ENCODE measurements at places on chromosomes 12 and 14. TPM values are rescaled to one million over a fixed set of nuclear protein-coding genes. Genes with fewer than 3 reads are reported as not detected.

KERA gene
- total RNA-seq = not detected

LAG3 gene
- 7.3 TPM for total RNA-seq

PIK3C2G gene
- 0.16 TPM for total RNA-seq

DACT1 gene
- total RNA-seq = 6.3 TPM

GRCh38 chr12:44848703-44849085, 27.4 kb downstream of the NELL2 start:
- DNase-seq = no peak

DNA sequence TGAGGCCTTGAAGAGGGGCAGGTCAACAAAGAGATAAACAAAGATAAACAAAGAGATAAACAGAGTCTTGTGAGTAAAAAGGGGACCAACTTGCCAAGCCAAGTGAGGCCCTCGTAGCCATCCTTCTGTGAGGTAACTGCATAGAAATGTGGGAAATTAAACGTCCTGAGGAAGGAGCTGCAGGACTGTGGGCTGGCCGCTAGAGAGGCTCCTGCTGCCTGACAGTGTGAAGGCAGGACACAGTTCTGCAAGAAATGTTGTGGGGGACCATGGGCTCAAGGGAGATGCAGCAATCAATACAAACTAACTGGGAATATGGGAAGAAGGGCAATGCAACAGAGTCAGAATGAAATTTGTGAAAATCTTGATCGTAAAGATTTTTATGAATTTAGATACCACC, 91.9 kb downstream of the SLC8A3 start:
- peak; percentile 76 for DNase-seq

DNA sequence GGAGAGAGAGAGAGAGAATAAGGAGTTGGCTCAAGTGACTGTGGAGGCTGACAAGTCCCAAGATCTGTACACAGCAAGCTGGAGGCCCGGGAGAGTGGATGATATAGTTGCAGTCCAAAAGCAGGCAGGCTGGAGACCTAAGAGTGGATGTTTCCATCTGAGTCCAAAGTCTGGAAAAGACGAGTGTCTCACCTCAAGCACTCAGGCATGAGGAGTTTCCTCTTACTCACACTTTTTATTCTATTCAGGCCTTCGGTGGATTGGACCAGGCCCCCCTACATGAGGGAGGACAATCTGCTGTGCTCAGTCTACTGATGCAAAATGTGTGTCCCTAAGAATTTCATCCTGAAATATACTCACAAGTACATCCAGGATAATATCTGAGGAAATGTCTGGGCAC, 484.6 kb downstream of the VRK1 start:
- DNase-seq = no peak

- DNase-seq = no peak
These were observed 50.7 kb downstream of the ZC3H14 start for GRCh38 chr14:88613552-88614010.

DNA sequence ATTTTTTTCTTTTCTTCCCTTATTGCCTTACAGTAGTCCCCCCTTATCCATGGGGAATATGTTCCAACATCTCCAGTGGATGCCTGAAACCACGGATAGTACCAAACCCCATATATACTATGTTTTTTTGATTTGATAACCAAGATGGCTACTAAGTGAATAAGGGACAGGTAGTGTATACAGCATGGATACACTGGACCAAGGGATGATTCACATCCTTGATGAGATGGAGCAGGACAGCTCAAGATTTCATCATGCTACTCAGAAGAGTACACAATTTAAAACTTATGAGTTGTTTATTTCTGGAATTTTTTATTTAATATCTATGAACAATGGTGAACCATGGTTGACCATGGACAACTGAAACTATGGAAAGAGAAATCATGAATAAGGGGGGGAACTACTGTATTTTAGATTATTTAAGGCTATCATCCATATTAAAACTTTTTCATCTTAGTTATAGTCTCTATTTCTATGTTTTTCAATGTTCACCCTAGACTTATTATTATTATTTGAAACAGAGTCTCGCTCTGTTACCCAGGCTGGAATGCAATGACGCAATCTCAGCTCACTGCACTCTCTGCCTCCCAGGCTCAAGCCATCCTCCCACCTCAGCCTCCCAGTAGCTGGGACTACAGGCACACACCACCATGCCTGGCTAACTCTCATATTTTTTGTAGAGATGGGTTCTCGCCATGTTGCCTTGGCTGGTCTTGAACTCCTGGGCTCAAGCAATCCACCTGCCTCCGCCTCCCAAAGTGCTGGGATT, 188.0 kb upstream of the PELI2 start:
- DNase-seq = no peak

GRCh38 chr12:67645601-67646000, 2.9 kb upstream of the DYRK2 start:
- DNase-seq = no peak

GRCh38 chr12:127381043-127381668, 885.8 kb upstream of the TMEM132C start:
- peak; percentile 95 for DNase-seq

- peak; percentile 83 for DNase-seq
These were observed 610 bp downstream of the C14orf132 start for GRCh38 chr14:96039633-96040311.

DNA sequence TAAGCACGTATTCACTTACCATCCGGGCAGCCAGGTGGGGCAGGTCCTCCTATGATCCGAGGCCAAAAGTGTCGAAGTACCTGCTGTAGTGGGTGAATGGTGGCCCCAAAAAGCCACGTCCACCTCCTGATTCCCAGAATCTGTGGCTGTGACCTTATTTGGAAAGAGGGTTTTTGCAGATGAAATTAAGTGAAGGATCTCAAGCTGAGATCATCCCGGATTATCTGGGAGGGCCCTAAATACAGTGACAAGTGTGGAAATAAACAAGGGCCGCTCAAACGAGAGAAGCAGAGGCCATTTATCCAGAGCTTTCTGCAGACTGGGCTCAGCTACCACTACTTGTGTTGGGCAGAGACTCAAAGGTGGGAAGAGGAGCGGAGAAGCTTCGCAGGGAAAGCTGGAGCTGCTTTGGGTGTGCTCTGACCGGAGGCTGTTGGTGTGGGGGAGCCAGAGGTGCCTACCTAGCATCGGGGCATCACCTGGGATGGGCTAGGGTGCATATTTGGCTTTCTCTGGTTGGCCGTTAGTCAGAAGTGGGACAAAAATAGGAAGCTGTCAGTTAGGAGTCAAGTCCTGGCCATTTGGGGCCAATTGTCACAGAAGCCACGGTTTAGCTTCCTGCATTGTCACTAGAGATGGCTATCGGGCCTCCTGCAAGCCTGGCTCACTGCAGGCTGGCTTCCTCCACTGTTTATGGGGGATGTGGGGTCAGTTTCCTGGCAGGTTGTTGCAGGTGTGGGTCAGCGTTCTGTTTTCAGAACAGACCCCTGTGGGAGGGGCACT, 27.8 kb upstream of the DLK1 start:
- no peak for DNase-seq

- DNase-seq = no peak
These were observed 118.3 kb upstream of the SCAF11 start for GRCh38 chr12:46108721-46109120.

- no peak for DNase-seq
These were observed 274.6 kb downstream of the RAD51B start for GRCh38 chr14:68094158-68094557.

- DNase-seq = no peak
These were observed 99.8 kb downstream of the BORCS5 start for GRCh38 chr12:12456637-12457036.

GRCh38 chr14:90658541-90658967, 157.7 kb downstream of the TTC7B start:
- DNase-seq = no peak

DNA sequence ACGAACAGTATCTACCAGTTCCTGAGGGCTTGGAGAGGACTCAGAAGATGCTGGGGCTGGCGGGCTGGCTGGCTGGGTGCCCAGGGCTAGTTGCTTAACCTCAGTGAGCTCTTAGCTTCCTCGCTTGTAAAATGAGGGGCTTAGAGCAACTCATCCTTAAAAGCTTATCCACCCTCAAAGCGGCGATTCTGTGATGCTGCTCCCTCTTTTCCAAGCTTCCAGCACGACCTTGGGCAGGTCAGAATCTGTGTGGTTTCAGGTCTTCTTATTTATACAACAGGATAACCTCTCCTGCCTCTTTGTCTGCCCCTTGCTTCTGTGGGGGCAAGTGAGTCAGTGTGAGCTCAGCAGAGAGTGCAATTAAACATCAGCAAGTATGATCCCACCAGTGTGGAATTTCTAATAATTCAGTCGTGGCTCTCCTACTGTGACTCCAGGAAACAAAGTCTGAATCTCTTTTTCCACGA, 281.8 kb downstream of the KSR2 start:
- DNase-seq = no peak

DNA sequence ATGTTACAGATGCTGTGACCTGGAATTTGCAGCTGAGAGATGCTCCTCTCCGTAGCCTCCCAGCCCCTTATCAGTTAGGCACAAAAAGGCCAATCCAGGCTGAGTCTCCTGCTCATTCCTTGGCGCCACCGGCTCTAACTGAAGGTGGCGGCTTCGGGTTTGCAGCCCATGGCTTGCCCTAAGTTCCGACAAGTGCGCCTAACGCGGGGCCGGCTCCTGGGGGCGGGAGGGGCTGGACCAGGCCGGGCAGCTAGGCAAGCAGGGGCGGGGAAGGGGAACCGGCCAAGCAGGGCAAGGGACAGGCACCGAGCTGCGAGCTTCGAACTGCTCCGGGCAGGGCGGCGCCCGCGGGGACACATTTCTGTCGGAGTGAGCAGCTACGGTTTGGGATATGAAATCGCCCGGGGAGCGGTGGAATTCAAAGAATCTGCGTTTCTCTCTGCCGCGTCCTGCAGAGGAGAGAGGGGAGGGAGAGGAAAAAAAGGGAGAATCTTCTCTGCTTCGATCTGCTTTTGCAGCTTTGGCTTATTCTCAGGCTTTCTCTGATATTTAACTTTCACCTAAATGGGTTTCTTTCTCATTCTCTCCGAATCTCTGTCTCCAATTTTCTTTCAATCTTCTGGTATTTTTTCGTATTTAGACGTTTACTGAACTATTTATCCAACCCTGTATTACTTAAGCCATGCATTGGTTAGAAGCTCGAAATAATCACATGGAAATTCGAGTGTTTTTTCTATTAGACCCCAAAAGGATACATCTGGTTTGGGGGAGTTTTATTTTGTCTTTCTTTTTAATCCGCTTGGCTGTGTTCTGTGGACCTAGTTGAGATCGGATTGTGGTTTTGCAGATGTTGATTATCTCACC, 1.6 kb upstream of the HOXC12 start:
- DNase-seq = peak; percentile 90

DNA sequence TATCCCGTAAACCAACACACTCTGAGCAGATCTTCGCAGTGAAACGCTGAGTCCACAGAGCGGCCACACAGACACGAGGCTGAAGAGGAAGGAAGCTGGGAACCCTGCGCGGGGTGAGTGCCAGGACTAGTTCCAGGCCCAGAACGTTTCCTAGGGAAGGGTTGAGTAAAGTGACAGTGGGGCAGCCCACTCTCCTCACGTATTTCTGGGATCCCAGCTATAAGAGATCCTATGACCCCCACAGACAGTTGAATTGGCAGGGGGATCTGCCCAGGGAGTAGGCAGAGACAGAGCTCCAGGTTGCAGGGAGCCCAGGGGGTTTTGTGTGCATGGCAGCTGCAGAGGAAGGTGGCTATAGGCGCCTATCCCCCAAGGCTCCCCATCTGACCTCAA, 51.1 kb downstream of the GTF2A1 start:
- DNase-seq = no peak

DNA sequence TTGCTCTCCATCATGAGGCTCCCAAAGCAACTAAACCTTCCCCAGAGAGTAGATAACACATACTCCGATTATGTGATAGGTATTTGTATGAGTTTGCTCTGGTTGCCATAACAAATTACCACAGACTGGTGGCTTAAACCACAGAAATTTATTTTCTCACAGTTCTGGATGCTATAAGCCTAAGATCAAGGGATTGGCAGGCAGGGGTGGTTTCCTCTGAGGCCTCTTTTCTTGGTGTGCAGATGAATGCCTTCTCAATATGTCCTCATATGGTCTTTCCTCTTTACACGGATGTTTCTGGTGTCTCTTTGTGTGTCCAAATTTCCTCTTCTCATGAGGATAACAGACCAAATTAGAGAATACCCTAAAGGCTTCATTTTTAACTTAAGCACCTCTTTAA, 285.8 kb upstream of the GRIP1 start:
- DNase-seq = no peak

DNA sequence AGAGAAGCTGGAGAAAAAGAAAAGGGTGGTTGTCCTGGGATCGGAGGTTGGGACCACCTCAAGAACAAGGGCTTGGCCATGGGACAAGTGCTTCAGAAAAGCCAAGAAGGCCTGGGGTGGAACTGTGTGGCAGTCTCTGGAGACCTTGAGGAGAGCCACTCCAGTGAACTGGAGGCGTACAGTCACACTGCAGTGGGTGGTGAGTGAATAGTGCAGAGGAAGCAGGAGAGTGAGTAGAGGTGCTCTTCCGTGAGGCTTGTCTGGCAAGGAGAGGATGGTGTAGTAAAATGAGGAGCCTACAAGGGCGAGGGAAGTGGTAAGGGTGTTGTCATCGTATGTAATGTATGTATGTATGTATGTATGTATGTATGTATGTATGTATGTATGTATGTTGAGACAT, 20.9 kb downstream of the RASSF3 start:
- no peak for DNase-seq

DNA sequence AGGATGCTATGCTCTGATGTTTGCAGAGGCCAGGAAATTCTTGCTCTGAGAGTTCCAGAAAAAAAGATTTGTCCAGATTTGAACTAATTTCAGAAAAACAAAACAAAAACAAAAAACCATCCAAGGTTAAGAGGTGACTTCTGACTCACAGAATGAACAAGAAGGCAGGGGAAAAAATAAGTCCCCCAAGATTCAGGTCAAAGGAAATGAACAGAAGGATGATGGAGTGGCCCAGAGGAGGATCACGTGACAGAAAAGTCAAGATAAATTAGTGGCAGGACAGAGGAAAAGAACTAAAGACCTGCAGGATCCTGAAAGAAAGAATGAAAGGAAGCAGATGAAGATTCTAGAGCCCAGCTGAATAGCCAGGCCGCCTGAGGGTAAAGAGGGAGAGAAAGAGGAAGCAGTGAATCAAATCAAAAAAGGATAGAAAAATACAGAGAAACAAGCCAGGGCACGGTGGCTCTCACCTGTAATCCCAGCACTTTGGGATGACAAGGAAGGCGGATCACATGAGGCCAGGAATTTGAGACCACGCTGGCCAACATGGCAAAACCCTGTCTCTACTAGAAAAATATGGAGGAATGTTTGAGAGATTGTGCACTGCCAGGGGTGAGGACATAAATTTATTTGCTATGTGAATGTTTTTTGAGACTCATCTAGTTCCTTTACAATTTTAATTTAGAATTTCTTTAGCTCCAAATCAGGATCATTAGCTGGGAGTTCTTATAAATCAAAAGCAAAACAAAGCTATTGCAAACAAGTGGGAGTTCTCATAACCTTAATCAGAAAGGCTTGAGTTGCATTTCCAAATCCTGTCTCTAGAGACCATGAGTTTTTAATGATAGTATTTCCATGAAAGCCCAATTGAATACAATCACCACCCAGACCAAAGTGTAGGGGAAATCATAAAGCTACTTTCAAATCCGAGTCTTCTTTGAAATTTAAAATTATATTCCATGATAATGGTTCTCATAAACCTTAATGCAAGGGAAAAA, 217.1 kb upstream of the PLEKHG7 start:
- no peak for DNase-seq
